Keratinocyte (primary cell): ENCODE measurements at places on chromosomes 7 and 10. TPM values are rescaled to one million over a fixed set of nuclear protein-coding genes. Genes with fewer than 3 reads are reported as not detected.

Gene EBLN1
- not detected in 3 replicates for polyA plus RNA-seq

DNA sequence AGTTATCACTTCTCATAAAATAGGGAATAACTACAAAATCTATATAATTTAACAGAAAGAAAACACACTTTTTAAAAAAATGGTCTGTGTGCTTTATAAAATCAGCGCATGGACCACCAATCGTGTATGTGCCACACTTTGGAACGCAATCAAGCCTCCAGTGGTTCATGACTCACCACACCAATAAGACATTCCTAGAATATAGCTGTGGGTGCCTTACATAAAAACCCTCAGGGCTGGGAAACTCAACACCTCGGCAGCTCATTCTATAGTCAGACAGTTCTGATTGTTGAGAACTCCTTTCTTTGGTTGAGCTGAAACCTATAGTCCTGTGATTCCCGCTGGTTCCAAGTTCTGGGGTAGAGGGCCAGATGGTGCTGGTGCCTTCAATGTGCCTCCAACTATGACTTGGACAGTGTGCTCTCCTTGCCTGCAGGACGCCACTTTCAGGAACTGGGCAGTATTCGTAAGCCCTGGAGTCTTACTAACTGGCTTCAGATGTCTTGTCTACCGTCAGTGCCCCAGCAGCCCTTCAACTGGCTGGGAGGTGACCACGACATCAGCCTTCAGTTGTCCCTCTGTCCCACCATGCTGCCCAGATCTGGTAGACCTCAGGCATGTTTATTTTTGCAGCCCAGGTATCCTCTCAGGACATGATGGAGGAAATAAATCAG lies 135.7 kb upstream of the GDF10 start:
- peak; percentile 56 for DNase-seq

DNA sequence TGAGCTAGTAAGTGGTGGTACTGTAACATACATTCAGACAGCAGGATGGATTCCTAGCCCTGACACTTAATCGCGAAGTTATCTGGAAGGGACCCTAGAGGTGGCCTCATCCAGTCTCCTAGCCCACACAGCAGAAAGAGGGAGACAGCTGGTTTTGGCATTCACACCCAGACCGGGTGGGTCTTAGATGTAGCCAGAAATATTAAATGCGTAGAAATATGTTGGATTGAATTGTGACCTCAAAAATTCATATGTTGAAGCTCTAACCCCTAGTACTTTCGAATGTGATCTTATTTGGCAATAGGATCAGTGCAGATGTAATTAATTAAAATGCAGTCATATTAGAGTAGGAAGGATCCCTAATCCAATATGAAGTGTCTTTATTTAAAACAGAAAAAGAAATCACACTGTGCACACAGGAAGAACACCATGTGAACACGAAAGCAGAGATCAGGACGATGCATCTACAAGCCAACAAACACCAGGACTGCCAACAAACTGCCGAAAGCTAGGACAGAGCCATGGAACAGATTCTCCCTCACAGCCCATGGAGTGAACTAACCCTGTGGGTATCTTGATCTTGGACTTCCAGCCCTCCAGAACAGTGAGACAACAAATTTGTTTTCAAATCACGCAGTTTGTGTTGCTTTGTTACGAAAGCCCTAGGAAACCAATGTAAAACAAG lies 2.9 kb upstream of the XPNPEP1 start:
- no peak for DNase-seq

GRCh38 chr10:132627666-132628531 lies 90.3 kb downstream of the INPP5A start:
- no peak for DNase-seq

DNA sequence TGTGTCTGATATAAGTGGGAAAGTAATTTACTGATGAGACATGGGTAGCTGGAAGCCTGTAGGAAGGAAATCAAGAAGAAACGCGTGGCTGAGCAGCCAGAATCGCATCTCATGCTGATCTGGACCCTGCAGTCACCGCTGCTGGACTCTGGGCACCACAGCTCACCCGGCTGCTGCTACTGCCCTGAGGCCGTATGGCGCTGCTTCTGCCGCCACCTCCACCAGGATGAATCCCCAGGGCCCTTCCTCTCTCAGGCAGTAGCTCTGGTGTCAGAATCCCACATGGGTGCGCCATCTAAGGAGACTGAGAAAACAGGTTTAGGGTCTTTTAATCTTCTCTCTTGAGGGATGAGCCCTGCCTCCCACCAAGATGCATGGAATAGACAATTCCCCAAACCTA lies 70.3 kb upstream of the AGK start:
- no peak for DNase-seq

GRCh38 chr7:112938863-112939573 lies 147.6 kb downstream of the GPR85 start:
- no peak for DNase-seq
